ENCODE measurements at places on chromosomes 11 and 22.

DNA sequence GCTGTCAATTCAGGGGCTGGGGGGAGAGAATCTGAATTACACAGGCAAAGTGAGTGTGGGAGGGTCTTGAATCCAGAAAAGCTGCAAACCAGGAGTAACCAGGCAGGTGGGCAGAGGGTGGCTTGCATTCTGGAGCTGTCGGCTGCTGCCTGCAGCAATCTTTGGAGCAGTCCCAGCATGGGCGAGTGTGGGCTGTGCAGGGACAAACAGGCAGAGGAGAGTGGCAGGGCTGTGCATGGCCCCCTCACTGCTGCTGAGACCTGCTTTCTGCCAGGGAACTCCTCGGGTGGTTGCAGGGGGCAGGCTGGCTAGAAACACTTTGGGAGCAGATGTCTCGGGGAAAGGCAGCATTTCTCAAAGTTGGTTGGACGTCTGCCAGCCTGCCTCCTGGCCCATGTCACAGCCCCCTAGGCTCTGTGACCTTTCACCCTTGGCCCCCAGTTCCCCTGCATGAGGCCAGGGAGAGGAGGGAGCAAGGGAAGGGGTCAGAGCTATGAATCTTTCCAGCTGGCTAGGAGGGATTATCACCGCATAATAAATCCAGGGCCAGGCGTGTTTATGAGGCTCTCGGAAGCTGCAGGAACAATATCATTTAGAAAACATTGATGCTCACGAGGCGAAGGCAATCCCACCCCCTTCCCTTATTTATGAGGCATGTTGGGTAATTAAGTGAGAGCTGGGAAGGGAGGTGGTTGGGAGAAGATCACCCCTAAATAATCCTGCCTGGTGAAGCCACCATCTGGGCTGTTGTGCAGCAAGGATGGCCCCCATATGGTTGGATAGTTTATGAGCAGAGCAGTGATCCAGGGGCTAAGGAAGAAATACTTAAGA, 212.3 kb upstream of the NCAM1 start:
- DNase-seq: no peak

- no peak for DNase-seq
These were observed 165.7 kb upstream of the GUCY1A2 start for GRCh38 chr11:107183953-107184352.

DNA sequence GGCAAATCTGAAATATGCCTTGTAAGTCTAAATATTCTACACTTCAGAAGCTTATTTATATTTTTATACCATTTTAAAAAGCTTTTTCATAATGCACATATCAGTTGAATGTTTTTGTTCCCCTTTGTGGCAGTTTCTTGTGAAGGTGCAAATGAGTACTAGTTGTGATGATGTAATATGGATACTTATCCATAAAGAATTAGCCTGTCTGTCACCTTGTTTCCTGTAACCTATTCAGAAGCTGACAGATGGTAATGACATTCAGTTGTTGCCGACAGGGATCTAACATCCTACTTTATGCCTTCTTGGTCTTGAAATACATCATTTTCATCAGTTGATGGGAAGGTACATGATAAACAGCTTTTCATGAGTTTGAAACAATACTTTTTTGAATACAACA, 2.9 kb downstream of the QSER1 start:
- DNase-seq: no peak

DNA sequence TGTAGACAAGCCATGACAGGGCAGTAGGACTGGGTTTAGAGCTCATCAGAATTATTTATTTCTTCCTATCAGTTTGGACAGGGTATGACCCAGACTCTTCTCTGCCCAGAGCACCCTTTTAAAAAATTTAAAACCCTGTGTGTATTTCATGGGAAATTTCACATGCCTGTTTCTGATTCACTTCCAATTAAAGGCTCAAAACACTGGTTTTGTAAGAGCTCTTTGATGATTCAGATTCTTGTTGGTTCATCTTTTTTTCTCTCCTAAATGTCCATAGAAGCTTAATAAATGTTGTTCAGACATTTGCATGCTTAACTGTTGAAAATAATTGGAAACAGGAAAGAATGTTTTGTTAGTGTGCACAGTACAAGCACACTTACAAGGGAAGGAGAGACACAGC, 13.8 kb downstream of the FLI1 start:
- no peak for DNase-seq

- DNase-seq: no peak
These were observed 28.0 kb upstream of the LMO1 start for GRCh38 chr11:8291421-8292350.

DNA sequence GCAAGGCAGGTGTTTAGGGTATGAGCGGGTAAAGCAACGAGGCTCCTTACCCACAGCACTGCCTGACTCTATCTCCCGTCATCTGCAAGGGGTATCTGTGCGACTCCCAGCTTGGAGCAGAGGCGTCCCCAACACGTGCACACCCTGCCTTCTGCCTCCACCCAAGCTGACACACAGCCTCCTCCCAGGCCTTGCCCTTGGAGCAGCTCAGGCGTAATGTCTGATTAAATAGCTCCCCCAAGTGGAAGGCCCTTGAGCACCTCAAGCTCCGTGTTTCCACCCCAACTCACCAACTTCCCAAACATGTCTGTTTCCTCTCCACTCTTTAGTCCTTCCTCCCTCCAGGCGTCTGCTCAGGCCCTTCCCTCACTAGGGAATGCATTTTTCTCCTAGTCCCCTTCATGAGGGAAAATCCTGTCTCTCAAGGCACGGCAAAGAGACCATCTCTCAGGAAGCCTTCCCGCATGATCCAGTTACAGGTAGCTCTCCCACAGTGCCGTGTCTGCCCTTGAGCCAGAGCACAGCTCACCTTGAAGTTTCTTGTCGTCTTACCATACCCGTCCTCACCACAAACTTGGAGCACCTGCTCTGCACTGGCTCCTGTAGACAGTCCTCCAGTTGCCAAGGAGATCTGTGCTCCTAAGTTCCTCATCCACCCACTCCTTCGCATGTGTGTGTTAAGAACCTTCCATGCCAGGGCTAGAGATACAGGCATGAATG, 15.8 kb downstream of the CYB5R2 start:
- no peak for DNase-seq

GRCh38 chr11:48051217-48051830, 71.0 kb downstream of the PTPRJ start:
- DNase-seq: no peak

GRCh38 chr11:109552376-109552775, 130.4 kb downstream of the C11orf87 start:
- DNase-seq: no peak

DNA sequence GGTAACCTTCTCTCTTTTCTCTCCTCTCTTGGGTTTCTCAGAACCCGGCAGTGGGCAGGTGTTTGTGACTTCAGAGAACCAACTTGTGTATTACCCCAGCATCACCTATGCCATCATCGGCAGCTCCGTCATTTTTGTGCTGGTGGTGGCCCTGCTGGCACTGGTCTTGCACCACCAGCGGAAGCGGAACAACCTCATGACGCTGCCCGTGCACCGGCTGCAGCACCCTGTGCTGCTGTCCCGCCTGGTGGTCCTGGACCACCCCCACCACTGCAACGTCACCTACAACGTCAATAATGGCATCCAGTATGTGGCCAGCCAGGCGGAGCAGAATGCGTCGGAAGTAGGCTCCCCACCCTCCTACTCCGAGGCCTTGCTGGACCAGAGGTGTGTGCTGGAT, 62.2 kb downstream of the COMMD9 start:
- no peak for DNase-seq

DNA sequence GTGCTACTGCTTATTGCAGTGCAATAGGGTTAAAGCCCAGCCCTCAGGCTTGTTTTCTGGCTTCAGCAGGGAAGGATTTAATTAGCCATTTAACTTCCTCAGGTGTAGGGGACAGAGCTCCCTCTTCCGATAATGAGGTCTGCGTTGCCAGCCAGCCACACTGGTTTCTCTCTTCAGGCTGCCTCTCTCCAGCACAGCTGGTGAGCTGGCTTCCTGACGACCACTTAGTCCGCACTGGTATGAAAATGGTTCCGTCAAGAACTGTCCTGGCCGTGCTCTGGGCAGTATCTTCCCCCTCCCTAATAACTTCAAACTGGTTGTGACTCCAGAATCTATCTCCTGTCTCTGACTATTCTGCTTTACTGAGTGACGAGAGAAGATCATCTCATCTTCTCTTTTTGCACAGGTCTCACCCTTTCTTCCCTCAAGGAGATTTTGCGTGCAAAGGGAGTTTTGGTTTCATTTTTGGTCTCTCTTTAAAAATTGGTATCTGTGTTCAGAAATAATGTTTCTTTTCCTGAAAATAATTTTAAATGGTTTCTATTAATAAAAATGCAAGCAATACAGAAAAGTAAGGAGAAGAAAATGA, 49.2 kb downstream of the CNTN5 start:
- no peak for DNase-seq

DNA sequence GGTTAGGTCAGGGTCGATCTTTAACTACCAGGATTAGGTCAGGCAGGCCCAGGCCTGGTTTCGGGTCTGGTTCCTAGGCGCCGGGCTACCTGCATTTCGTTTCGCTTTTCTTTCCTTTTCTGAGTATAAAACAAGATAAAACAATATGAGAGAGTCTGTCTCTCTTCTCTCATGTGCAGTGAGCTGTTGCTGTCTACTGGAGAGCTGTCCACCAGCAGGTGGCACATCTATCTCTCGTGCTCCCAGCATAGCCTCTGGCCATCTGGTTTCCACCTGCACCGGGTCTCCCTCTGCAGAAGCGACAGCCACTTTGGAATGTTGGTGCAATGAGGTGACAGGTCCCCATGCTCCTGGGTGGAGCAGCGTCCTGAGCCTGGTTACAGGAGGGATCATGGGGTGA, 27.6 kb downstream of the RIBC2 start:
- no peak for DNase-seq

DNA sequence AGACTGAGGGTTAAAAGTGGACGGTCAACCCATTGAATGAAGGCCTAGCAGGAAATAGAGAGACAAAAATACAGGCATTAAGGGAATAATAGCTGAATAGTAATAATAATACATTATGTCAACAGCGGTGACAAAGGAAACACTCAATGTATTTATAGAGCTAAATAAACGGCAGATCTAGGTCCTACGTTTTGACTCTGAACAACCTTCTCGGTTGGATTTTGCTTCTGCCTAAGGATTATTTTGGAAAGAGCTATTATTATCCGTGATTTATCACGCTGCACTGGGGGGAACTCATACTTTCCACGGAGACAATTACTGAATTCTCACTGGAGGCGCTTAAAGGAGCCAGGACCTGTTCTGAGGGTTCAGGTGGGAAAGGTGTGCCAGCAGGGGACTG, 118.2 kb upstream of the KIRREL3 start:
- DNase-seq: no peak

DNA sequence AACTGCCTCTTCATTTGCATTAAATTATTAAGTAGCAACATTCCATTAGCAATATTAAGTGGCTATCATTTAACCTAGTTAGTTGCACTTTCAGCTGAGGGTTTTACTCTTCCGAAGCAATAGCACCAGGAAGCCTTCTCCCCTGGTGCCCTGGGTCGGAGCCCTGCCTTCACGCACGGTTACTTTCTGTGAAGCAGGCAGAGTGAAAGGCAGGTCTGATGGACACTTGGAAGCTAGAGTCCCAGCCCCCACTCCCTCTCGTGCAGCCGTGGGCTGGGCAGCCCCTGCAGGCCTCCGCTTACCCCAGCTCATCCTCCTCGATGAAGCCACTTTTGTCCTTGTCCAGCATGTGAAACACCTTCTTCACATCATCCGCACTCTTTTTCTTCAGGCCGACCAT, 2.0 kb downstream of the PVALB start:
- no peak for DNase-seq

DNA sequence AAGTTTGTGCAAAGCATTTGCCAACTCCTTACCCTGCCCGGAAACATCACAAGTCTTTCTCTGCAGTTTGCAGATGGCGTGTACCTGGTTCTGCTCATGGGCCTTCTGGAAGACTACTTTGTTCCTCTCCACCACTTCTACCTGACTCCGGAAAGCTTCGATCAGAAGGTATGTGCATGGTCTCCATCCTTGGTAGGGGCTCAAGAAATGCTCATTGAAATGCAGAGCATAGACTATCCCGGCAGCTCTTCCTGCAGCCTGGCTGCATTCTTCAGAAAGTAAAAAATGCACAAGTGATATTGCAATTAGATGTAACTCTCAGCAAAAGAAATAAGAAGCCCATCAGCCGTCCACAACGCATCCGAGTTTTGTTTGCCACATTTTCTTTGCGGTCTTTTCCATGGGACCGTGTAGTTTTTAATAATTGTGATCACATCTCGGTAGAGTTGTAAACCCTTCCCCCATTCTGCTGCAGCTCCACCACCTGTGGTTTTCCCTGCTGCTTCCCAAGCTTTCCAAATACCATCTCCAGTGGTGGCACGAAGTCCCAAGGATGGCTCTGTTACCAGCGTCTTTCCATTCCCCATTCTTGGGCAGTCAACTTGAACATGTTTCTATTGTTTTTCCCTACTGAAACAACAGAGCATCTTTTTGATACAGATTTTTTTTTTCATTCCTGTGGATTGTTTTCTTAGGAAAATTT, 22.7 kb upstream of the PARVG start:
- no peak for DNase-seq

DNA sequence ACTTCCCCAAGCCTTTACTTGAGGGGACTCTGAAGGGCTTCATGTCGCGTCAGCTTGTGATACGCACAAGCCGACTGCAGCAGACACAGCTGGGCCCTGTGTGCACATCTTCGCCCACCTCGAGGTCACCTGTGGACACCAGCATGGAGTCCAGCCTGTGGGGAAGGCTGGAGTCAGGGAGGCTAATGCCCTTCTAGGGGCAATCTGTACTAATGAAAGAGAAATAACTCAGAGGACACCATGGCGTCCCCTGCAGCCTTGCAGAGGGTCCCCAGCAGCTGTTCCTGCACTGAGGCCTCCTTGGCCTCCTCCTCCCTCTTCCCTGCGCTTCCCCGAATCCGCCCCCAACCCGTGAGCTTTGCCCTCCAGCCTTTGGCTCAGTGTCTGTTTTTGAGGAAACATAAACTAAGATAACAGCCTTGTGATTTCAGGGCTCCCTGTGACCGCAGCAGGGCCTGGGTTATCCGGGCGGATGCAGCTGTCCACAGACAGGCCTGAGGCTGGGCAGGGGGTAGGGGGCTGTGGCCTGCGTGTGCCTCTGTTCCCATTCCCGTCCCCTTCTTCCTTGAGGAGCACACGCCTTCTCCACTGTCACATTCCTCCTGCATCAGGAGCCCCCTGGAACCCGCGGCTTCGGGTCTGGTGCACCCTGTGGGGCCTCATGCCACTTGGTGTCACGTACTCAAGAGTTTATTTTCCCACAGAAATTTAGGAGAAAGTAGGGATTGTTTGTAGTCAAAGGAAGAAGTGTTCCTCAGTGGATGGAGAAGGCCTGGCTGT, 25.0 kb downstream of the KRTAP5-5 start:
- no peak for DNase-seq

Measured in GF-D8 (cell line).